ENCODE measurements at places on chromosomes 5 and 9.

GRCh38 chr9:107593224-107593870, 103.8 kb upstream of the KLF4 start:
- DNase-seq: no peak

DNA sequence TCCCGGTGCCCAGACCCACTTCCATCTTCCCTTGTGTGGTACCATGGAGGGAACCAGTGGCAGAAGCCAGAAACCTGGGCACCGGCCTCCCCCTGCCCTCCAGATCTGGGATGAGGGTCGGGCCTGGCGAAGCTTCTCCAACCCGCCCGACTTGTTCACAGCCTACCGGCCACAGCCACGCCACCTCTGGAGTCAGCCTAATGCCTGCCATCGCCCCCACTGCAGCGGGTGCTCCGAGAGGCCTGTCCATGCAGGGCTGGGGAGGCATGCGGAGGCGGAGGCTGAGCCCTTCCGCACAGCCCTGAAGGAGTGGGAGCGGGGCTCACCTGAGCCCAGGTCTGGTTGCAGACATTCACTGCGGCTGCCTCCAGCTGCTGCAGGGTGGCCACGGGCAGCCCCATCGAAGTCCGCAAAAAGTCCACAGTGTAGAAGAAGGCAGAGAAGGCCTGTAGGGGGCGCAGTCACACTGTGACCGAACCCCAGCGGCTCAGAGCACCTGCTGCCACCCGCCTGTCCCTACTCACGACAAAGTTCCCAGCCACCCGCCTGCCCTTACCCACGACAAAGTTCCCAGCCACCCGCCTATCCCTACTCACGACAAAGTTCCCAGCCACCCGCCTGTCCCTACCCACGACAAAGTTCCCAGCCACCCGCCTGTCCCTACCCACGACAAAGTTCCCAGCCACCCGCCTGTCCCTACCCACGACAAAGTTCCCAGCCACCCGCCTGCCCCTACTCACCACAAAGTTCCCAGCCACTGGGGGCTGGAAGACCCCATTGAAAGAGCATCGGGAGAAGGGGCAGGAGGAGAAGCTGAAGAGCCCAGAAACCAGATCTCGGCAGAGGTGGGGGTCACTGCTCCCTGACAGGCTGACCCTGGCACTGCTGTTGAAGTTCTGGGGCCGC, 3.8 kb upstream of the NPDC1 start:
- no peak for DNase-seq

GRCh38 chr5:10562201-10563109, 1.4 kb upstream of the ANKRD33B start:
- DNase-seq: no peak

DNA sequence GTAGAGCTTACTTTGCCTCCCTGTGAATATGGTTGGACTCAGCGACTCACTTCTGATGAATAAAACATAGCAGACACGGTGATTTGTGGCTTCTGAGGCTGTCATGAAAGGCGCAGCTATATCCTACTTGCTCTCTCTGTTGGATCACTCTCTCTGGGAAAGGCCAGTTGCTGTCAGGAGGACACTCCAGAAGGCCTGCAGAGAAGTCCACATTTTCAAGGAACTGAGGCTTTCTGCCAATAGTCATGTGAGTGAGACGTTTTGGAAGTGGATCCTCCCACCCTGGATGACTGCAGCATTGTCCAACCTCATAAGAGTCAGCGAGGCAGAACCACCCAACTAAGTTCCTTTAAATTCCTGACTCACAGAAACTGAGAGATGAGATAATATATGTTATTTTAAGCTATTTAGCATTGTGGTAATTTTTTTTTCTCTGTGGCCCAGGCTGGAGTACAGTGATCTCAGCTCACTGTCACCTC, 156.0 kb upstream of the MAST4 start:
- peak; percentile 84 for DNase-seq

DNA sequence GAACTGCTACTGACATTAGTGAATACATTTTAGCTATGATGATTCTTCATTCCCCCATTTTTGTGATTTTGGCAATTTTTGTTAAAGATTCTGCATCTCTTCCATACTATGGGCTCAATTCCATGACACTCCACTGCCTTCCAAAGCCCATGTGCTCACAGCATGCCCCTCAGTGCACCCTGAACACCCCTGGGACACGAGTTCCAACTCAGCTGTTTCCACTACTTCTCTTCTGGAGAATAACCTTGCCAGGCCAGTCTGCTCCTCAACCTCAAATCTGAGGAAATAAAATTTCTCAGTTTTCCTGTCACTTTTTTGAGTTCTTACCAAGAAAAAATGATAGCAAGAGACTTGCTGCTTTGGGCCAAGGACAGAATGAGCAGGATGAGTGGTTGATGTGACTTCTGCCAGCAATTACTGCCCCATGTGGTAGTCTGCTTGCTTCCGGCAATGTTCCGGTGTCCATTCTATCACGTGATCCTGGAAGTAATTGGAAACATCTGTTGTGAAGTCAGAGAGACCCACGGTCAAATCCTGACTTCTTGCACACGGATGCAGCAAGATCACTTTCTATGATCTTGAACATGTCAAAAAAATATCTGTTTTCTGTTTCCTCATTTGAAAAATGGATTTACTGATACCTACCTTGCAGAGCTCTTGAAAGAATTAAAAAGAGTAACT, 58.3 kb downstream of the EGFLAM start:
- DNase-seq: no peak

DNA sequence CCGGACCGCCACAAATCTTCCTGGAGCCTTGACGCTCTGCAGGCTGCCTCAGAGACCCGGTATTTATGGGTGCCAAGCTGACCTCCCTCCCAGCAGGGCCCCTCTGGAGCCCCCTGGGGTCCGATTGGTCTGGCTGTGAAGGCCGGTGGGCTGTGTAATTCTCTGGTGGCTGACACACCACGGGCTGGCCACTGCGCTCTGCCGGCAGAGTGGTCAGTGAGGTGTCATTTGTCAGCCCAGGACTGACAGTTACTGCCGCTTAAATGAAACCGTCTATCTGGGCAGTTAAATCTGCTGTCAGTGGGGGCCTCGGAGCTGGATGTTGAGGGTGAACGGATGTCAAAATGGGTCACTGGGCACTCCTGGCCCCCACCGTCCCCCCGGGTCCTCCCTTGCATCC, 10.7 kb downstream of the NR5A1 start:
- no peak for DNase-seq

DNA sequence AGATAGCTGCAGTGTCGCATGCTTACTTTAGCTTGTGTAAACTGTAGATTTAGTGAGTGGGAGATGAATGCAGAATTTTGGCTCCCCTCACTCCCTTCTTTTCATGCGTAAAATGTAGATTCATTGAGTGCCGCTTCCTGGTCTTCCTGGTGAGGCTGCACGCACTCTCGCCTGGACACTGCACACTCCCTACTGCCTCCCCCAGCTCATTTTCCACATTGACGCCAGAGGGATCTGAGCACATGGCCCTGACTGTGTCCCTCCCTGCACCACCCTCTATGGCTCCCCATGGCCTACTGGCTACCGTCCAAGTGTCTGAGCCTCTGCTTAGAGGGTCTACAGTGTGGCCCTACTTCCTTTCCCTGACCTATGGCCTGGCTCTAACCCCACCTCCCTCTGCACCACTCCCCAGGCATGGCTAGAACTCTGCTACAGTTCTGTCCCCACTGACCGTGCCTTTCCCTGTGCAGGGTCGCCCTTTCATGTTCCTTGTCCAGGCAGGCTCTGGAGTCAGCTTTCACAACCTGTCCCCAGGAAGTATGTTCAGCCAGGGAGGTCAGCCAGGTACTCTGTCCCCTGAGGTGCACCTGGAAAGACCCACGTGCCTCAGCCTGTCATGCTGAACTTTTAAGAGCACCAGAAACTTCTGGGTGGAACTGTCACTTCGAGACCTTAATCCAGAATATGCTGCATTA, 160.6 kb downstream of the COL23A1 start:
- no peak for DNase-seq

- DNase-seq: no peak
Measured at GRCh38 chr9:13569602-13570067, 290.1 kb upstream of the MPDZ start.

- peak; percentile 45 for DNase-seq
Measured at GRCh38 chr5:116032094-116032517, at the start of gene ARL14EPL. Gene ARL14EPL, plus strand, starts transcription at chr5:116032472. Its CDS starts 18,994 bp downstream, at chr5:116051466.

DNA sequence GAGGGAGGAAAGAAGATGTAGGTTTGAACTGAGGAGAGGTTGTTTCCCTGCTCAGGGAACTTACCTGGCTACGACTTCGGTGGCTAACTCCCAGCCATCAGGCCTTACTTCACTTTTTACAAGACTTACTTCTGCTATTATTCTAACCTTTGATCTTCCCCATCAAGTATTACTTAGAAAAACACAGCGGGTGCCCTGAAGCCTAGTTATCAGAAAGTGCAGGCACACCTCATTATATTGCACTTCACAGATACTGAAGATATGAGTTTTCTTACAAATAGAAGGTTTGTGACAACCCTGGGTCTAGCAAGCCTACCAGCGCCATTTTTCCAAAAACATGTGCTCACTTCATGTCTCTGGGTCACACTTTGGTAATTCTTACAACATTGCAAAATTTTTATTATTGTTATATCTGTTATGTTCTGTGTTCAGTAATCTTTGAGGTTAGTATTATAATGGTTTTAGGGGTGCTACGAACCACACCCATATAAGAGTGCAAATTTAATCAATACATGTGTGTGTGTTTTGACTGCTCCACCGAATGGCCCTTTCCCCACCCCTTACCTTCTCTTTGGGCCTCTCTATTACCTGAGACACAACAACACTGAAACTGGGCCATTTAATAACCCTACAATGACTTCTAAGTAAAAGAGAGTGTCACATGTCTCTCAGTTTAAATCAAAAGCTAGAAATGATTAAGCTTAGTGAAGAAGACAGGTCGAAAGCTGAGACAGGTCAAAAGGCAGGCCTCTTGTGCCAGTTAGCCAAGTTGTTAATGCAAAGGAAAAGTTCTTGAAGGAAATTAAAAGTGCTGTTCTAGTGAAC, 2102.7 kb upstream of the WWC1 start:
- no peak for DNase-seq

- peak; percentile 13 for DNase-seq
Measured at GRCh38 chr5:29218138-29218537, 1975.3 kb upstream of the CDH6 start.

- DNase-seq: no peak
Measured at GRCh38 chr9:132160802-132161742, 786 bp upstream of the NTNG2 start.

DNA sequence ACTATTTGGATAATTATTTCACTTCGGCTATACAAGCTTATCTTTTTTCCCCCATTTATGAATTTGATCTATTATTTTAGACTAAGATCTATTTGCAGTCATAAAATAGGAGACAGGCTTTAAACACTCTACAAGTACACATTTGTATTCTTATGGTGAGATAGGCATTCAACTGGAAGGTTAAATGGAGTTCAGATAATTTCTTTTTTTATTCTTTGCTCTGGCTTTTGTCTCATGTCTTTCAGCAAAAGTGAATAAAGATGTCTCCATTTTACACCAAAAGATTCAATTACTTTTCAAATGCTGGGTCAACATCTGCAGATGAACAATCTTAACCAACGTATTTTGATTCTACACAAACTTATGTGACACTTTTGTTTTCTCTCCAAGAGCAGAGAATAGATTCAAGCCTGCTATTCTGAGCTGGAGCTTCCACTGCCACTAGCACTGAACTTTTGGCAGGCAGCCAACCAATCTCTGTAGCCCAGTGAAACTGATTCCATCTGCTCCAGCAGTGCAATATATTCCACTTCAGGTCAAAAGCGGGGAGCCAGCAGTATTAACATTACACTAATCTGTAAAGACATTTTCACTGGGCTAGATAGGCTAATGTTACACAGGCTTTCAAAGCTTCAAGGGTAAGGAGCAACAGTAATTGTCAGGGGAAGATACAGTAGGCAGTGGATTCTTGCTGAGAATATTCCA, 452.0 kb upstream of the ZNF608 start:
- DNase-seq: peak; percentile 32

- no peak for DNase-seq
Measured at GRCh38 chr9:130453487-130453886, 8.7 kb downstream of the ASS1 start.

Measured in foreskin keratinocyte (primary cell).